Stimulated activated CD4-positive, alpha-beta T cell treated with anti-CD3 and anti-CD28 coated beads, Interleukin-1b, Interleukin-23, amount 100 ng/mL, for 48 hours (primary cell): ENCODE measurements at places on chromosomes 4 and X.

- DNase-seq: no peak
These were observed 18.6 kb downstream of the TBCK start for GRCh38 chr4:106297245-106298035.

GRCh38 chr4:99572527-99573240, 1.9 kb upstream of the MTTP start:
- DNase-seq: no peak

DNA sequence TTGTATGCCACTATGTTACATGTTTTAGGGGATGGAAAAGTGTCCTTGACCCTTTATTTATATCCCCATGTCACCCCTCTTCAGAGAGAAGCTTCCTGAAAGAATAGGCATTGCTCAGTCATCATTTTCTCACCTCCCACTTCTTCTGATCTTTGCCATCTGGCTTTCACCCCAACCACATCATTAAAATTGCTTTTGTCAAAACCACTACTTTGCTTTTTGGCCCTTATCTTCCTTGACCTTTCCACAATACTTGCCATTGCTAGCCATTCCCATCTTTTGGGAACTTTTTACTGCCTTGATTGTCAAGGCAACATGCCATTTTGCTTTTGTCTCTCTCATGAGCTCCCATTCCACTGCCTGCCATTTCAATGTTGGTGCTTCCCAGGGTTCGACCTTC, 14.9 kb upstream of the FAM9B start:
- no peak for DNase-seq

GRCh38 chrX:148417934-148418333, 82.5 kb upstream of the AFF2 start:
- no peak for DNase-seq

DNA sequence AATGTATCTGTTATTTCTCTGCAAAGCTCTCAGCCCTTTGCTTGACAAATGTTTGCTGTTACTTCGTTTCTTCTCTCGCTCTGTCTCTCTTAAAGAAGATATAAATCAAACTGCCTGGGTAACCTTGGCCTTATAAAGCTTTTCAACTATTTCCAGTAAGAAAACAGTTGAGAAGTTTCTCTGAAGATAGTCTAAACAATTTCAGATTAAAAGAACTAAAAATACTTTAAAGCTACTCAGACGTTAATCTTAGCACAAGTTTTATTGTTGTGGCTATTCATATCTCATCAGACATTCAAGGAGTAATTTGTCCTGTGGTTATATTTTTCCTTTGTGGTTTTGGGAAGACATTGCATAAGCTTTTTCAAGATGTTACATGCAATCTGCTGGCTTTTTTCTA, 22.6 kb downstream of the HOPX start:
- DNase-seq: no peak

- no peak for DNase-seq
These were observed 81.4 kb downstream of the HTRA3 start for GRCh38 chr4:8350841-8351461.

- no peak for DNase-seq
These were observed 173.9 kb downstream of the PDGFRA start for GRCh38 chr4:54402880-54403480.

DNA sequence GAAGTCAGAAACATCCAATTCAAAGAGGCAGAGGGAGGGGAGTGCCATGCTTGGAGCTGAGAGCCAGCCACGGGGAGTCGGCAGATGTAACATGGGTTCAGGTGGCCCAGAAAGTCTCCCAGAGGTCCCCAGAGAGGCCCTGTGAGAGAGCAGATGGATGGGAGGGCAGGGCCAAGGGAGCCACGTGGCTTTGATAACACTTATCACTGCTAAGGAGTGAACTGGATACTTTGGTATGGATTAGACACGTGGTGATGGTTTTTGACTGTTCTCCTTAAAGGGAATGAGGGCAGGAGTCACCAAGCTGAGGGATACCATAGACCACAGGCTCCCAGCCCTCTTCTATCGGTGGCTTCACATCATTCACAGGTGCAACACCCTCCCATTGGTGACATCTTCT, 13.7 kb downstream of the CCKAR start:
- no peak for DNase-seq
